DMS79 (cell line): ENCODE measurements at places on chromosomes 12 and 14.

- DNase-seq, result no peak
Measured at GRCh38 chr12:128727999-128728398, 95.8 kb downstream of the SLC15A4 start.

GRCh38 chr14:86221755-86222154 is 691.8 kb downstream of the FLRT2 start:
- no peak for DNase-seq

DNA sequence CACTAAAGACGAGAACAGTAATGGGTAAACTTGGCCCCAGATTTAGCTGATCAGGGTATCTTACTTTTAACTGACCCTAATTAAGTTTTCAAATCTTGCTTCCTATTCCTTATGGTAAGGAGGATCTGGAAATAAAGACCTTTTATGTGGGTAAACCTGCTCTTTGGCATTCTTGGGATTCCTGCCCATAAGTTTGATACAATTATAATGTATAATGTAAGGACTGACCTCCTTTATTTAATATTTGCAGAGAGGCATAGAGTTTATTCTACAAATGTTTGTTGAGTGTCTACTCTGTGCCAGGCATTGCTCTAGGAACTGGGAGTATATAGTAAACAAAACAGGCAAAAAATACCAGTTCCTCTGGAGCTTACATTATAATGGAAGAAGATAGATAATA is 4.4 kb upstream of the PRDM4 start:
- no peak for DNase-seq

GRCh38 chr14:95445676-95446075 is 70.8 kb downstream of the SYNE3 start:
- DNase-seq, result no peak

- DNase-seq, result no peak
Measured at GRCh38 chr14:92223025-92223424, 99.9 kb upstream of the SLC24A4 start.

GRCh38 chr14:101215927-101216326 is 312.4 kb upstream of the RTL1 start:
- no peak for DNase-seq

DNA sequence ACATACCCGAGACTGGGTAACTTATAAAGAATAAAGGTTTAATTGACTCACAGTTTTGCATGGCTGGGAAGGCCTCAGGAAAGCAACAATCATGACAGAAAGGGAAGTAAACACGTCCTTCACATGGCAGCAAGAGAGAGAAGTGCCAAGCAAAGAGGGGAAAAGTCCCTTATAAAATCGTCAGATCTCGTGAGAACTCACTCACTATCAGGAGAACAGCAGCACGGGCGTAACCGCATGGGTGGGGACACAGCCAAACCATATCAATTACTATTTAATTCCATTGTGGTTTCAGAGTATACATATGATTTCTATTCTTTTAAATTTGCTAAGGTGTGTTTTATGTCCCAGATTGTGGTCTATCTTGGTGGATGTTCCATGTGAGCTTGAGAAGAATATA is 117.9 kb downstream of the SCAF11 start:
- no peak for DNase-seq

GRCh38 chr12:124837249-124837897 is 26.3 kb downstream of the SCARB1 start:
- DNase-seq, result no peak

DNA sequence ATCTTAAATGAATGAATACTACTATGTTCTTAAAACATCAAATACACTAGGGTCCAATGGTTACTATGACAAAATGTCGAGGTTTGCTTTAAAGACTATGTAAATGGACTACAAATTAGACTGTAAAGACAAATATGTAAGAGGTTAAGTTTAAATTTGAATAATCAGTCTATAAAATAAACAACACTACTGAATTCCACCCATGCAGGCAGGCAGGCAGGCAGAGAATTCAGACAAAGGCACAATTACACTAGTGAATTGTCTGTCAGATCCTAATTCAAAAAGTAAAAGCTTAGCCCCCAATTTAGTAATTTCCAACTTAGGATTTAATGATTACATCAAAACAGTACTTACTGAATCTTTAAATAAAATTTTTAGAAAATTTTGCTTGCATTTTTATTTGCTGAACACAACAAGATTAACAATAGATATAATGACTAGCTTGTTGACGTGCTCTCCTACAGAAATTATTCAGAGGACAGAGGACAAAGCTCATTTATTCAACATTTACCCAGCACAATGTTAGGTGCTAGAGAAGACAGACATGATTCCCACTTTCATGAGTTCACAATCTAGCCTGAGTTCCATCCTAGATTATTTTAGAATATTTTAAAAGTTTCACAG is 97.4 kb downstream of the CDK17 start:
- DNase-seq, result no peak

DNA sequence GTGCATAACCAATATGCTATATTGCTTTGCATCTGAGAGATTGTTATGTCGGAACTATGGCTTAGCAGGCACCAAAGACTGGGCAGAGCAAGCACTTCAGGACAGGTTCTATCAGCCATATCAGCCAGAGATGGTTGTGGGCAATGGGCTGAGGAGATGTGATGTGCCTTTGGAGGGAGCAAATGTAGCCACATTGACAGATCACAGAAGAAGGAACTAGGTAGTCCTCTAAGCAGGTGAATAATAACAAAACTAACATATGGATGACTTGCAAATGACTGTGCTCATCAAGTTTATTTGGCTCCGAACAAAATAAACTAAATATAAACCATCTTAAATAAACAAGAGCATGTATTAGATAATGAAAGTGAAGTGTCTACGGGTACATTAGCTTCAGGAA is 291.7 kb downstream of the RMST start:
- no peak for DNase-seq

- no peak for DNase-seq
Measured at GRCh38 chr12:5220835-5221234, 177.2 kb downstream of the KCNA5 start.

DNA sequence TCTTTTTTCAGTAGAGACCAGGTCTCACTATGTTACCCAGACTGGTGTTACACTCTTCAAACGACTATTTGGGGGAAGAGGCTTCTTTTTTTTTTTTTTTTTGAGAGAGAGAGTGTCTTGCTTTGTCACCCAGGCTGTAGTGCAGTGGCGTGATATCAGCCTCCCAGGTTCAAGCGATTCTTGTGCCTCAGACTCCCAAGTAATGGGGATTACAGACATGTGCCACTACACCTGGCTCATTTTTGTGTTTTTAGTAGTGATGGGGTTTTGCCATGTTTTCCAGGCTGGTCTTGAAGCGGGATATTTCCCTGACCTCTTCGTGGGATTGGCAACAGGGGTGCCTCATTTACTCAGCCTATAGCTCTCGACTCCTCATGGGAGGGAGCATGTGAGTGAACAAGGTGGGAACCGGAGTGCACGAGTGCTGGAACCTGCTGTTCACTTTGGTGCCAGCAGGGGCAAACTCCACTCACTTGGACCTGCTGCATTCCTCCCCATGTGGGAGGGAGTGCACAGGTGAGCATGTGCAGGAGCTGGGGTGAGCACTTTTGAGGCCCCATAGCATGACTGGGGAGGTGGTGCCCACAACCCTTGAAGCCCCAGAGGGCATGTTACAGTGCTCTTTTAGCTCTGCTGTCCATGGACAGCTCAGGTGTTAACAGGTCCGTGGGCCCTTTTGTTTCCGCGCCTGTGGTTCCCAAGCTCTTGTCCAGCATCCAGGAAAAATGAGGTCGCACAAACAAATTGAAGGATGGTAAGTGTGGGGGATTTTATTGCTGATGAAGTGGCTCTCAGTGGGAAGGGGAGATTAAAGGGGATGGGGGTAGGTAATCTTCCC is 79.1 kb upstream of the HECTD1 start:
- no peak for DNase-seq

- DNase-seq, result no peak
Measured at GRCh38 chr12:1346126-1346525, 248.3 kb downstream of the FBXL14 start.

GRCh38 chr12:27901959-27902358 is 70.6 kb downstream of the PTHLH start:
- no peak for DNase-seq

- no peak for DNase-seq
Measured at GRCh38 chr14:71166180-71166837, 259.1 kb downstream of the PCNX1 start.
